Activated CD8-positive, alpha-beta T cell treated with anti-CD3 and anti-CD28 coated beads, Interleukin-2, amount 10 ng/mL, durations not matched to agents 7 days and 5 days (primary cell): ENCODE measurements at places on chromosomes 2 and 18. TPM values are rescaled to one million over a fixed set of nuclear protein-coding genes. Genes with fewer than 3 reads are reported as not detected.

GRCh38 chr2:212005085-212005671 is 533.4 kb downstream of the ERBB4 start:
- H3K27ac ChIP-seq, result no peak overlapping the region
- H3K36me3 ChIP-seq, result no peaks in the 10 kb centered on the region
- peak; percentile 24 for DNase-seq
- no peak overlapping the region for H3K4me3 ChIP-seq
- H3K27me3 ChIP-seq, result no peaks in the 10 kb centered on the region

DNA sequence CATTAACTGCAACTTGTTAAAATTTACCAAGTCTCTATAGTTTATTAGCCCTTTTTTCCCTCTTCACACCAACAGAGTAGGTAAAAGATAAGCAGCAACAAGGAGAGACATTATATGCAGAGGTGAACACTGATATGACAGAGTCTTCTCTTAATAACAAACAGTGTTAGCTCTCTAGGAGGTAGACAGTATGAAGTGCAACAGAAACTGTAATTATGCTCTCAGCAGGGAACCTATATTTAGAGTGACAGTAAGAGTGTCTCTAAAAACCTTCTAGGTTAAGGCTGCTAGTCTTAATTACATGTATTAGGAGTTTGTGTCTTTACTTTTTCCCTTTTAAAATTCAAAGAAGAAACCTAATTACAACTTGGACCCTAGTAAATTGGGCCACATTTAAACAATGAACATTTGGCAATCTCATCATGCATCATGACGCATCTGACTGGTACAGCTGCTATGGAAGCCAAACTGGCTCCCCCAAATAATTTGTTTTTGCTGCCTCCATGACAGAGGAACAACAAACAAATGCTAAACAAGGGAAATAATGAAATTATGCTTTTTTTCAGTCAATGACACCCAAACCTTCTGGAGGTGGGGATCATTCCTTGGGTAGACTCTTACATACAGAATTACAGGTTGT is 69.9 kb upstream of the MMADHC start:
- H3K27me3 ChIP-seq, result no peaks in the 10 kb centered on the region
- H3K27ac ChIP-seq, result no peak overlapping the region
- H3K36me3 ChIP-seq, result no peaks in the 10 kb centered on the region
- DNase-seq, result no peak

DNA sequence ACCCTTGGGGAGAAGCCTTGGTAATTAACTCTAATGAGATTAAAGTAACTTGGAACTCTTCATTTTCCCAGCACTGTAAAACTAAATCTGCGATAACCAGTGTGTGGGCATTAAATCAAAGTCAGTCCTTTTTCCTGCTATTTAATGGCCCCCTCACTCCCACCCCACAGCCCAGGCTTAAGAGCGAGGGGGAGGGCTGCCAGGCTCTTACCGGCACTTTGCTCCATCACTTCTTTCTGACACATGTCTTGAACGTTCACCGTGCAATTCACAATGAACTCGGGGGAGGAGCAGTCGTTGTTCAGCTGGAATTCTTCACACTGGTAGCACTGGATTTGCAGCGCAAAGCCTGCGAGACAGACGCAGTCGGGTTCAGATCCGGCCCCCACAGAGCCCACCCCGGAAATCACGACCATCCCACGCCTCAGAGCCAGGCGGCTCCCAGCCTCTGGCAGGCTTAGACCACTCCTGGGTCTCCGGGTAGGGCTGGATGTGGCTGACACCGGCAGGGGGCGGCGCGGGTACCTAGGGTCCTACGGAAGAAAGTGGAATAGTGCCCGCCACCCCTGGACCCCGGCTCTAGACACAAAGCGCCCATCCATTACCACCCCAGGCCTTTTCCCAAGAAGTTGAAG is 1.7 kb downstream of the LYPD1 start:
- peaks cover 28% of the 10 kb centered on the region for H3K27me3 ChIP-seq
- peaks cover 4% of the 10 kb centered on the region for H3K36me3 ChIP-seq
- DNase-seq, result no peak
- no peak overlapping the region for H3K27ac ChIP-seq
- H3K4me3 ChIP-seq, result no peak overlapping the region

DNA sequence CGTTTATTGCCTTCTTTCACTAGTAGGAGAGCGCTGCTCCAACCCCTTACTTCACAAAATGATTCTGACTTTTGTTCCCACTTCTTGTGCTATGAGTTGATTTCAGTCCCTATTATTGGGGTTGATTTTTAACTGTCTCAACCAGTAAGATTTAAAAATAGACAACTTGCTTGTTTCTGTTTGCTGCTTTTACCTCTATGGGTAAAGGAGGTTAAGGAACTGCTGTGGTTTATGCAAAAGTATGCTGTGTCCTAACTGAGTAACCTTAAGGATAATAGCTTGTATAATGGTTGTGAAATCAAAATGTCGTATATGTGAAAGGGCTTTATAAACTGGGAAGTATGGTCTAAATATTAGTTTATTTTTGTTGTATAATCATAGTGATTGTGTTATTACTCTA is 22.6 kb downstream of the ALMS1 start:
- H3K4me3 ChIP-seq, result no peak overlapping the region
- peaks cover 29% of the 10 kb centered on the region for H3K36me3 ChIP-seq
- no peaks in the 10 kb centered on the region for H3K4me1 ChIP-seq
- no peak for DNase-seq
- no peaks in the 10 kb centered on the region for H3K27me3 ChIP-seq

GRCh38 chr18:50042611-50043010 is 152.3 kb downstream of the MYO5B start:
- no peak for DNase-seq
- no peak overlapping the region for H3K4me3 ChIP-seq
- H3K36me3 ChIP-seq, result no peaks in the 10 kb centered on the region
- peaks cover 21% of the 10 kb centered on the region for H3K27me3 ChIP-seq
- H3K4me1 ChIP-seq, result peaks cover 5% of the 10 kb centered on the region

- H3K4me1 ChIP-seq, result no peaks in the 10 kb centered on the region
- no peaks in the 10 kb centered on the region for H3K36me3 ChIP-seq
- H3K27me3 ChIP-seq, result no peaks in the 10 kb centered on the region
- no peak overlapping the region for H3K4me3 ChIP-seq
- no peak for DNase-seq
These were observed 792.2 kb downstream of the EPHA4 start for GRCh38 chr2:220779931-220780330.

- DNase-seq, result no peak
- no peaks in the 10 kb centered on the region for H3K27me3 ChIP-seq
- no peak overlapping the region for H3K4me3 ChIP-seq
- peaks cover 4% of the 10 kb centered on the region for H3K4me1 ChIP-seq
These were observed 30.7 kb downstream of the MAPK4 start for GRCh38 chr18:50590593-50590992.

Gene TLX2
- total RNA-seq, result 0.44 TPM

Gene FBXO11
- total RNA-seq, result 49.1 TPM
